SK-N-SH (cell line): ENCODE measurements at places on chromosomes 16 and 17. TPM values are rescaled to one million over a fixed set of nuclear protein-coding genes. Genes with fewer than 3 reads are reported as not detected.

GNAO1 gene
- polyA plus RNA-seq = 0.15 and 0.30 TPM in 2 replicates

PIRT gene
- not detected in 2 replicates for polyA plus RNA-seq

GPR142 gene
- not detected in 2 replicates for polyA plus RNA-seq

KCNJ18 gene
- not detected in 2 replicates for polyA plus RNA-seq

KRTAP4-16 gene
- not detected in 2 replicates for polyA plus RNA-seq

GPRC5B gene
- polyA plus RNA-seq = 1.1 TPM in 2 replicates

CNGB1 gene
- 0.05 TPM in 1 of 2 replicates, not detected in the other for polyA plus RNA-seq

CA4 gene
- 0.15 and 0.21 TPM in 2 replicates for polyA plus RNA-seq

TBC1D28 gene
- not detected in 2 replicates for polyA plus RNA-seq

UTS2R gene
- polyA plus RNA-seq = not detected in 2 replicates

ATXN7L3 gene
- 47.7 and 57.9 TPM in 2 replicates for polyA plus RNA-seq

KRT40 gene
- polyA plus RNA-seq = not detected in 2 replicates

NRN1L gene
- polyA plus RNA-seq = 0.41 and 0.45 TPM in 2 replicates

OR1A1 gene
- polyA plus RNA-seq = not detected in 2 replicates

HAS3 gene
- polyA plus RNA-seq = 38.7 and 52.4 TPM in 2 replicates

LPO gene
- polyA plus RNA-seq = 0.02 TPM in 1 of 2 replicates, not detected in the other

SLFN13 gene
- polyA plus RNA-seq = under 0.01 TPM in 1 of 2 replicates, not detected in the other

REXO5 gene
- polyA plus RNA-seq = 3.8 and 5.2 TPM in 2 replicates

CACNA1G gene
- 0.15 and 0.21 TPM in 2 replicates for polyA plus RNA-seq

CSH1 gene
- not detected in 2 replicates for polyA plus RNA-seq

GNPTG gene
- 113 and 114 TPM in 2 replicates for polyA plus RNA-seq

SBK1 gene
- 0.36 and 0.55 TPM in 2 replicates for polyA plus RNA-seq

KIF18B gene
- 12.6 and 14.7 TPM in 2 replicates for polyA plus RNA-seq

CHST5 gene
- polyA plus RNA-seq = 0.18 and 0.49 TPM in 2 replicates

ADGRG3 gene
- not detected in 2 replicates for polyA plus RNA-seq

MILR1 gene
- 4.9 and 6.0 TPM in 2 replicates for polyA plus RNA-seq

TUBD1 gene
- 3.2 and 5.4 TPM in 2 replicates for polyA plus RNA-seq

QPRT gene
- polyA plus RNA-seq = 12.5 and 12.6 TPM in 2 replicates

NGFR gene
- polyA plus RNA-seq = 0.44 and 0.76 TPM in 2 replicates

GOSR2 gene
- polyA plus RNA-seq = 74.2 and 105 TPM in 2 replicates
